ENCODE measurements at places on chromosomes 4 and X.

DNA sequence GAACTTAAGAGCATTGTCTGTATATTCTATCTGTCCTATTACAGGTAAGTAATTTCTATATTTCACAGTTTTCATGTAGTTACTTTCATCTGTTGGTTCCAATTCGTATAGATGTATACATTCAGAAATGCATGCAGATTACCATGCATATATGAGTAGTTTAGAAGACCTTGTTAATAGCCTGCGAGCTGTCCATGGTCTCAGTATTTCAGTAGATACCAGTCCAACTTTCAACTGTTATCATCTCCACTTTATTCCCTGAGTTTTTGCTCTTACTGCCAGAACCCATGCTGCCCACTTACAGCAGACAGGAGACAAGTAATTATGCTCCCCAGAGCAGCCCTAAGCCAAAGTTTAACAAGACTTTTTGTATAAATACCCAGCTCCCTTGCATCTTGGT is 37.7 kb downstream of the VEGFC start:
- DNase-seq, result no peak

DNA sequence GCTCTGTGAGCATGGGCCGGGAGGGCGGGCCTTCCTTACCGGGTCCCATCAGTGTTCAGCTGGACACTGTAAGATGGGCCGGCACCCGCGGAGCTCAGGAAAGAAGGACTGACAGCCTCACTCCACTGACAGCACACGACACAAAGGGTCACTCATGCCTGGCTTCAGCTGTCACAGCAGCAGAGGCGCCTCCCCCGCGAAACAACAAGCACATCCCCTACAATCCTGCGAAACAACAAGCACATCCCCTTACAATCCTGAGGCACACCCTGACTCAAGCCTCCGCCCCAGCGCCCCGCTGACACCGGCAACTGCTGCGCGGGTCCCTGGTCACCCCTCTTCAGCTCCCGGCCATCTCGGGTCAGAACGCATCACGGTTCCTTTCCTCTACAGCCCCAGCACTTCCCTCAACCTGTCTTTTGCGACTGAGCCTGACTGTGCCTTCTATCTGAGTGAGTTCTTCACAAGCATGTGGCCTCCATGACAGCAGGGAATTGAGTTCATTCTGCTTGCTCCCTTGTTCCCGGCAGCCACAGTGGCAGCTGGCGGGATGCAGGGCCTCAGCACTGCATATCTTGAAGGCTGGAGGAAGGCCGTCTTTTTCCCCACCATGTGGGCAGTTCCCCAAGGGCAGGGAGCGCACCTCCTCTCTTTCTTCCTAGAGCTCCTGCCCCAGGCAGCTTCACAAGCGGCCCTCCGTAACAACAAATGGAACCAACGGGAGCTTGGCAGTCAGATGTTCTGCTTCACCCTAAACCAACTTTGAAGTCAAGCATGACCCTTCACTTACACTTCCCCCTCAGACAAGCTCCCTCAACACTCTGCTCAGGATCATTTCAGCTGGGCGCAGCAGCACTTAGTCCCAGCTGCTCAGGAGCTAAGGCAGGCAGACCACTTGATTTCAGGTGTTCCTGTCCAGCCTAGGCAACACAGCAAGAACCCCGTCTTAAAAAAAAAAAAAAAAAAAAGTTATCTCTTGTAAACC is 39.6 kb downstream of the SCD5 start:
- DNase-seq, result no peak

DNA sequence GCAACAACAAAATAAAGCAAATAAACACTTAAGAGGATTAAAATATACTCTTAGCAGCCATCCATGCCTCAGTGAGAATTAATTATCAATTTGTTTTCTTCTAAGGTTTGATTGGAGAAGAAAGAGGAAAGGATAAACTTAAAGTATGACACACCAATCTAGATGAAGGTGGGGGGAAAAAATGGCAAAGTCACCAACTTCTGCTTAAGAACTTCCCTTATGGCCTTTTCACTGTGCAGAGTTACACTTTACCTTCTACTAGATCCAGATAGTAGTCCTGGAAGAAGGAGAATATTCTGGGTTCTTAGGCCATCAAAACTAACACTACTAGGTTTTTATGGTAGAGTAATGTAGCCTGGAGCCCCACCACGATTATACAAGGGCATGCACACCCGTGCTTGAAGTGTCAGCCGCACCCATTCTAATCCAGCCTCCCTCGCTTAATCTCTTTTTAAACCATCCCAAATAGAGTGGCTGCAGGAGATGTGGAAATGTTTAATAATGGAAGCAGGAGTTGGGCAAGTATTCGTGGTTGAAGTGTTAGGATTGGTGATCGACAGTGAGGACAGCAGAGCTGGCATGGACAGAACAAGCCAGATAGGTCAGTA is 14.1 kb downstream of the ENPEP start:
- DNase-seq, result no peak

- DNase-seq, result no peak
These were observed 19.3 kb downstream of the WDR13 start for GRCh38 chrX:48616576-48616975.

DNA sequence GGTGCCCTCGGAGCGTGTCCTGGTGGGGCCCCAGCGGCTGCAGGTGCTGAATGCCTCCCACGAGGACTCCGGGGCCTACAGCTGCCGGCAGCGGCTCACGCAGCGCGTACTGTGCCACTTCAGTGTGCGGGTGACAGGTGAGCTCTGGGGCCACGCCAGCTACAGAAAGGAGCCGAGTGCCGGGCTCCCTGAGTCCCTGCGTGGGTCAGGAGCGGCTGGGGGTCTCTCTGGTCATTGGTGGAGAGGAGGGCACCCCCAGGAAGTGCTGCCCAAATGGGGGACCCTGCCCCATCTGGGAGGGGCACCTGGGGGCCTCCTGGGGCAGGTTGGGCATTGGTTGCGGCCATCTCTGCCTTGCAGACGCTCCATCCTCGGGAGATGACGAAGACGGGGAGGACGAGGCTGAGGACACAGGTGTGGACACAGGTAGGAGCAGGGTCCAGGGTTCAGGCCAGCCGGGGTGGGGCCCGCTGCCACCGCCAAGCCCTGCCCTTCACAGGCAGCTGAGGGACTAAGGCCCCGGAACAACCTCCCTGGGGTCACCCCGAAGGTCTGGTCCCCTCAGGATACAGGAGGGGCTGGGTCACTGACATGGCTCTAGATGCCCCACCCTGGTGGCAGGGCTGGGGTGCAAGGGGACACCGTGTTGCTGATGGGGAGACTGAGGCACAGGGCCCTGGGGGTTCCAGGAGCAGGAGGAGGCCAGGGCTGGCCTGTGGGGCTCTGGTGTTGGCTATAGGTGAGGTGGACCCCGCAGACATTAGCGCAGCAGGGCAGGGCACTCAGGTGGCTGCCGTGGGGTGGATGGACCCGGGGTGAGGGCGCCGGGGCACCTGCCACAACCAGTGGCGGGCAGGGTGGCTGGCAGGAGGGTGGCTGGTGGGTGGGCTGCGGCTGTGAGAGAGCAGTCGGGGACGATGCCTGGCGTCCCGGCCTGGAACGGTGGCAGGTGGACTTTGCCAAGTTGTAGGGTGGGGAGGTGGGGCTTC is 6.6 kb downstream of the FGFR3 start:
- DNase-seq, result no peak

DNA sequence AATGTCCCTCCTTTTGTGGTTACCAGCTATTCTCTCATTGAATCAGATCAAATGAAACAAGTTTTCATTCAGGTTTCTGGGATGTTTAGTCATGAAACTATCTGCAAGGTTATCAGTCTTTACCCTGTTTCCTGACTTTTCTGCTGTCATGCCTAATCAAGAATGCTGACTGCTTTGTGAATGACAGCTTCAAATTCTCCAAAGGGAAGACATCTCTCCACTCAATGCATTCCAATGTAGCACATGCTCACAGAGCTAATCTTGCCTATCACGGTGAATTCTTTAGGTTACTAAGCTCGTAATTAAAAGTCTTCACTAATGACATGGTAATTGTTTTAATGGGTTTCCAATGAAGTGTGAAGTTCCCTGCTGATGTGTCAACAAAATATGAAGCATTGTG is 1068.5 kb downstream of the PCDH7 start:
- DNase-seq, result no peak

- peak; percentile 55 for DNase-seq
These were observed 339.8 kb downstream of the PCDH7 start for GRCh38 chr4:31059753-31060522.

GRCh38 chr4:147589586-147589985 is 27.6 kb upstream of the TMEM184C start:
- DNase-seq, result no peak

- DNase-seq, result peak; percentile 73
These were observed 86.4 kb downstream of the CBR4 start for GRCh38 chr4:168923526-168924194.

- DNase-seq, result no peak
These were observed 120.0 kb upstream of the SHISA3 start for GRCh38 chr4:42277291-42277690.

DNA sequence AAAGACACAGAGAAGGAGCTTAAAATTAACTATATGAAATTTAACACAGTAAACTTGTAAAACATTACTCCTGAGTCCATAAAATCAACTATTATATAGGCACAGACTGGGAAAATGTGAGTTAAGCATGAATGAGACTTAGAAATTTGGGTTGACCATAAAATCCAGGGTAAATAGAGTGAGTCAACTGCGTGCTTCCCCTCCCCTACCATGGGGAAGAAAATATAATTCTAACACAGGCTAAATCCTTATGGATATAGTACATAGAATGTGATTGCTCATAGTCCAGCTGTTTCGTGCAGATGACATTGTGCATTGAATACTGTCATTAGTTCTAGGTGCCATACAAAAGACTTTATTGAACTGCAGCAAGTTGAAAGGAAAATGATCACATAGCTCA is 42.2 kb downstream of the KLHL5 start:
- DNase-seq, result no peak

- peak; percentile 15 for DNase-seq
These were observed 8.3 kb upstream of the CITED1 start for GRCh38 chrX:72313707-72314641.

DNA sequence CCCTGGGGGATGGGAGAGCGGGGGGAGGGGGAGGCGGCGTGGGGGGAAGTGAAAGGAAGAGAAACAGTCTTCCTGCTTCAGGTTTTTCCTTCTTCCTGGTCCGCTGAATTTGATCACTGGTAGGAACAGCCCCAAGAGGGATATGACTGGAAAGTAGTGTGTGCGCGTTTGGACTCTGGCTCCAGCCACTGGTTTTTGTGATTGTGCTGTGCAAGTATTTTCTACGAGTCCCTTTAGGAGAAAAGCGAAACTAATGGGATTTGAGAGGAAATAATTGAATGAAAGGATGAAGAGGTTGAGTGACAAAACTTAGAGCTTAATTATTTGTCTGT is 836 bp downstream of the PRRG1 start:
- DNase-seq, result no peak

GRCh38 chr4:122224348-122224747 is 72.2 kb downstream of the BLTP1 start:
- peak; percentile 17 for DNase-seq

DNA sequence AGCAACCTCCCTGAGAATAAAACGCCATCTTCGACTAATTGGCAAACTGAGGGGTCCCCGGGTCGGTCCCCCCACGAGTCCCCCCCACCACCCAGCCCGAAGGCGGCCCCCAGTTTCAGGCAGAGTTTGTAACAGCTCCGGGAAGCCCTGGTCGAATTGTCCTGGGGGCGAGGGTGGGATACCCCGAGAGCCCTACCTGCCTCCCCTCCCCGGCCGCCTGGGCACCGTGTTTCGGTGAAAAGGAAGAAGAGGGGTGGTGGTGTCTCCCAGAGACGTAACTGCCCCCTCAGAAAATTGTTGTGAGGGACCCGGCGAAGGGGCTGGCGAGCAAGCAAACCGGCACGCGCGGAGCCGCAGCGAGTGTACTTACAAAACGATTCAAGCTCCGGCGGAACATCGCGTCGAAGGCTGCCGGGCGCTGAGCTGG is 1.2 kb downstream of the ATP11C start:
- no peak for DNase-seq

DNA sequence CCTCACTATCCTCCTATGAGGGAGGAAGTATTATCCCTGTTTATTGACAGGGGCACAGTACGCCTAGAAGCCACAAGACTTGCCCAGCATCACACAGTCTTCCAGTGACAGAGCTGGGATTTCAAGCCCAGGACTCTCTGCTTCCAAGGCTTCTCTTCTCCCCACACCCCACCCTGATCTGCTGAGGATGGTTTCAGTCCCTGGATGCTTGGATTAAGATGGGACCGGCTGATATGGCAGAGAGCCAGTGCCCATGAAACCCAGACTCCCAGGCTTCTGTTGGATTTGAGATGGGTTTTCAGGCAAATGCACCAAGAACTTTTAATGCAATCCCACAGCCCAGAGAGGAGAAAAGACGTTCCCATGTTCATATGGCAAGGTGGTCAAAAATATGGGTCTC is 23.2 kb downstream of the EFNB1 start:
- DNase-seq, result no peak
